ENCODE measurements at places on chromosomes 7 and 10. TPM values are rescaled to one million over a fixed set of nuclear protein-coding genes. Genes with fewer than 3 reads are reported as not detected.

SPDYE5 gene
- total RNA-seq, result not detected

SEC23IP gene
- 90.3 TPM for total RNA-seq

NXPH1 gene
- total RNA-seq, result not detected

GRCh38 chr7:50199824-50200223 lies 104.7 kb upstream of the IKZF1 start:
- DNase-seq, result no peak

DNA sequence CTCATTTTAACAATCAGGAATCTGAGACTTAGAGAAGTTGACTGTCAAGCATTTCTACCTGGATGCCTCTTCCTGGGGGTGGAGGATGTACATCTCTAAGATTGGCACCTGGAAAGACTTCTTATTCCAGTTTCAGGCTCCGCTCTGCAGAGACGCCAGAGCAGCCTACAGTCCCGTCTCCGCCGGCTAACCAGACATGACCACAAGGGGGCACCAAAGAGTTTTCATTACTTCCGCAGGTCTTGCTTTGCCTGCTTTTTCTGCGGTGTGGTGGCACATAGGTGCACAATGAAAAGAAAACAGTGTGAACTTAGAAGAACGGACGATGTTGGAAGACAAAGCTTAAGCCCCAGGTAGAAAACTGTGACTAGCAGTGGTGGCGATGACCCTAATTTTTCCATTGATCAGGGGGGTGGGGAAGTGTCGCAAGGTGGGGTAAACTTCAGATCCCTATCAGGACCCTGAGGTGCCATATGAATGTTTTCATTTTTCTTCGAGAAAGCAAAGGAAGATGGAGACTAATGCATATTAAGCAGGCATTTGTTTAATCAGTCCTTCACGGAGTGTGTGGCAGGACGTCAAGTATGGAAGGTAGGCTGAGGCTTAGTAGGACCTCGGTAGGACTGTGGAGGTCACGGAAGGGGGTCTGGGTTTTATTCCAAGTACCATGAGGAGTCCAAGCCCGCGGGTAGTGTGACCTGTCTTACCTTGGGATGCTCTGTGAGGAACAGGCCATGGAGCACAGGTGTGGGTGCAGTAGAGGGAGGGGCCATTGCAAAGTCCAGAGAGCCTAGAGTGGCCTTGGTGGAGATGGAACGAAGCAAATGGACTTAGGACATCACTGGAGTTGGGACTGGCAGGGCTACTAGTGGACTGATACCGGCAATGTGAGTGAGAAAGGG lies 60.1 kb upstream of the SORCS3 start:
- no peak for DNase-seq

DNA sequence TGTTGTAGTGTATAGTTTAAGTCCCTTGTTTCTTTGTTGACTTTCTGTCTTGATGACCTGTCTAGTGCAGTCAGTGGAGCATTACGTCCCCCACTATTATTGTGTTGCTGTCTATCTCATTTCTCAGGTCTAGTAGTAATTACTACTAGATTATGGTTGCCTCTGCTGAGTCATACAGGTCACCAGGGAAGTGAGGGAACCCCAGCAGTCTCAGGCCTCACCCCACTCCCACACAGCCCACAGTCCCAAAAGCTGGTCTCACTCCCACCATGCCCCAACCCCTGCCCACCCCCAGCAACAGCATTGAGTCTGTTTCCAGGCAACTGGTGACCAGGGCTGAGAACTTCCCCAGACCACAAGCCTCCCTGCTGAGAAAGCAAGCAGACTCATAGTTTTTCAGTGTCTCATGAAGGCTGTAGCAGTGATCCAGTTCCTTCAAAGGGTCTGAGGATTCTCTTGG lies 88.0 kb downstream of the PLXDC2 start:
- DNase-seq, result no peak

DNA sequence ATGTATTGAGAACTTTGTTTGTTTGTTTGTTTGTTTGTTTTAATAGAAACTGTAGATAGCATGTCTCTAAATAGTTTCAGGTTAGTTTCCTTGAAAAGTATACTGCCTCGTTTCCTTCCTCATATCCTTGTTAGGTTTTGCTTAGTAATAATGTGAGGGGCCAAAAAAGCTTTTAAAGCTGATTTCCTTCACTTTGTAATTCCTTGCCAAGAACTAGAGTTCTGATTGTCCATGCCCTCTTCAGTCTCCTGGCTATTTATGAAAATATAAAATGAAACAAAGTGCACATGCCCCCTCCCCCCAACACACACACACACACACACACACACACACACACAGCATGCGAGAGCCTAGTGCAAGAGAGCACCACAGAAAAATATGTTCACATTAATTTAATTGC lies 115.8 kb downstream of the FZD1 start:
- DNase-seq, result no peak

Data from chondrocyte (in vitro differentiated cells).